ENCODE measurements at places on chromosomes 7 and 10.

DNA sequence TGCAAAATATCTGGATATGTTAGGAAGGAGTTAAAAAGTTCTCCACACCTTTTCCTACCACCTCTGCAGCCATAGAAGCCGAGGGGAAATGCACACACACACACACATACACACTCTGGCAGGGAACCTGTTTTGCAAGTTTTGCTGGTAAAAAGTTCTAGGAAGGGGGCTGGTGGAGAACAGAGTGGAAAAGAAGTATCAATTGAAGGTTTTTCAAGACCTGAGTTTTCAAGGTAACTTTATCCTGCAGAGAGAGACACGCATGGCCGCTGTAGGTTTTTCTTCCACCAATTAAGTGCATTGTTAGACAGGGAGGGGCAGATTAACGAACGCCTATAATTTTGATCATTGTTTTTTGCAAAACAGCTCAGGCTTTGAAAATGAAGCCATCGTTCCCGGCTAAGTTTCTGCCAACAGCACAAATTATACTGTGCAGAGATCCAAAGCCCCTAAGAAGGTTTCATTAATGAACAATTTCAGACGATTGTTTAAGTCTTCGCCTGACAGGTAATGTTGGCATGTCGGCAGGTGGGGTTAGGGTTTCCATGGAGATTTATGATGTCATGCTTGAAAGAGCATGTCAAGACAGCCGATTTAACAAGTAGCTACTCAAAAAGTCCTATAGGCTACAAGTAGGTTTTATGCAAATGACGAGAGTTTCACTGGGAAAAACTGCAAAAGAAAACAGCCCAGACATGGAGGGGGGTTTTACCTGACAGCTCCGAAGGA lies 29.7 kb downstream of the KIAA1217 start:
- no peak for DNase-seq

DNA sequence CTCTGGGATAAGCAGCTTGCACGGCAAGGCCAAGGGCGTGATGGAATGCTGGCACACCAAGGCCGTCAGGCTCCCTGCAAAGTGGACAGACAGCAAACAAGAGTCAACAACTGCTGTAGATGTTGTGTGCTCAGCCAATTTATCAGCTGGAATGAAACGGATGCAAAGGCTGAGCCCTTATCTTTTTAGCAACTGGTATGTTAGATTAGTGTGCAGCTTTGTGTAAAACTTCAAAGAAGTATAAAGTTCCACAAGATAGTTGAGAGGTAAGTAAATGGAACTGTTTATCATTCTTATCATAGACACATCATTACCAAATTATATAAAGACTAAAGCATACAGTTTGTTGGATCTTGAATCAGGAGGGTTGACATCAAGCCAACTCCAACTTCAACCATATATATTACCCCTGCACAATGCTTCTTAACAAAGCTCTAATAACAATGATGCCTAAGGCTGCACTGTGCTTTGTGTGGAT lies 289.0 kb downstream of the TNS3 start:
- DNase-seq, result no peak

DNA sequence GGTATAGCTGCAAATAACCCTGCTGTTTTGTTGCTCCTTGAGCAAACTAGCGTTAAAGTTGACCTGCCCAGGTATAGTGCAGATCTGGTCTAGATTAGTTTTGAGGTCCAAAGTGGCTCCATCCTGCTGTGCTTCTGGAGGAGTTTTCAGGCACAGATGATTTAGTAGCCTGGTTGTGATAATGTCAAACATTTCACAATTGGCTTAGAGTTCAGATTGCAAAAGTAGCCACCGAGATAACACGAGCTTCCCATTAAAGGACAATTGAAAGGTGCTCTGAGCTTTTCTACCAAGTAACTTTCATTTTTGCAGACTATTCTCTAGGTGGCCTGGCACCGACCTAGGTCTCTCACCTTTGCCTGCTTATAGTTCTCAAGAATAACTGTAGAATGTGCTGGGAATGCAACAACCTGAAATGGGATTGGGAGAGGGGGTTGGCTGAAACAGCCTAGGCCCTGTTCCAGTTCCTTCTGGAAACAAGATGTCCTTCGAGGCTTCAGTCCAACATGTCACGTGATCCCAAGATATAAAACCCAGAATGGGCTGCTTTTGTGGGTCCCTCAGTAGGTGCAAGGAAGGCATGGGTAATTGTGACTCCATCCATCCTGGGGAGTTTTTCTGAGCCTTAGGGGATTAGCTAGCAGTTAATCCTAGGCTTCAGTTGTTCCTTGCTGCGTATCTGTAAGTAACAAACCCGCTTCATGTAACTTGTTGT lies 201.0 kb downstream of the CHRM2 start:
- DNase-seq, result no peak

- no peak for DNase-seq
Observed at GRCh38 chr7:156402255-156402654, 238.3 kb upstream of the RNF32 start.

DNA sequence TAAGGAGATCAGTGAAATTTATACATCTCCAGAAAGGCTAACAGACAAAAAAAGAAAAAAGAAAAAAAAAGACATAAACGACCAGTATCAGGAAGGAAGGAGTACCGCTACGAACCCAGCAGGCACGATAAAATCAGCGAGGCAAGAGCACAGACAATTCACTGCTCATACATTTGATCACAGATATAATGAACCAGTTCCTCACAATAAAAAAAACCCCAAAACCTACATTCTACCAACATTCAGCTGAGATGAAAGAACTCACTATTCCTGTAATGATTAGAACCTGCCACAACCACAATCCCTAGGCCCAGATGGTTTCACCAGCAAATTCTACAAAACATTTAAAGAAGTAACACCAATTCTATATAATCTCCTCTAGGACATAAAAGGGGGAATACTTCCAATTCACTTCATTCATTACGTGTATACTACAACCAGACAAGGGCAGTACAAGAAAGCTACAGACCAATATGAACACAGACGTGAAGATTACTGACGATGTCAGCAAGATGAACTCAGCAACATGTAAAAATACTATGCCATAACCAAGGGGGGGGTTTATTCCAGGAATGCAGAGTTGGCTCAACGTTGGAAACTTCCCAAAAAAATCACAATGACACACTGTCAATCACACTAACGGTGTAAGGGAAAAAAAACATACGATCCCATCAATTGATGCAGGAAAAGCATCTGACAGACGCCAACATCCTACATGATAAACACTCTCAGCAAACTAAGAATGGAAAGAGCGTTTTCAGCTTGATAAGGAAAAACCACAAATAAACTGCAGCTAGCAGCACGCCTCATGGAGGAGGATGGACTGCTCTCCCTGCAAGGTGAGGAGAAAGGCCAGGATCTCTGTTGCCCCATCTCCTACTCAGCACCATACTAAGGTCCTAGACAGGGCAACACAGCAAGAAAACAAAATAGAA lies 256.2 kb downstream of the ELFN1 start:
- no peak for DNase-seq

DNA sequence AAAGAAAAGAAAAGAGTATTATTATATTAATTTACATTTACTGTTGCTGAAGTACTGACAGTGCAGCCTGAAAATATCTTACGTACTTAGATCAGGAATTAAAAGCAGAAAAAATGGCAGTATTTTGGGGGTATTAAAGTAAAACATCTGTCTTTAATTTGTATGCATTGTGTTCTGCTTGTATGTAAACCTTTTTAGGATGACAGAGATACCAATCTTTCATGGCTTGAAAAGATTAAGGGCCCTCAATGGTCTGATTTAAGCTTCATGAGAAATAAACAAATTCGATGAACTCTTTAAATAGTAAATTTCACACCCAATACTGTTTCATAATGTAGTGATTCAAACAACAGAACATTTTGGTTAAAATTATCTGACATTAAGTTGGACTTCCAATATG lies 116.3 kb downstream of the MLLT10 start:
- no peak for DNase-seq

- no peak for DNase-seq
Observed at GRCh38 chr10:118799777-118800176, 45.0 kb upstream of the CACUL1 start.

DNA sequence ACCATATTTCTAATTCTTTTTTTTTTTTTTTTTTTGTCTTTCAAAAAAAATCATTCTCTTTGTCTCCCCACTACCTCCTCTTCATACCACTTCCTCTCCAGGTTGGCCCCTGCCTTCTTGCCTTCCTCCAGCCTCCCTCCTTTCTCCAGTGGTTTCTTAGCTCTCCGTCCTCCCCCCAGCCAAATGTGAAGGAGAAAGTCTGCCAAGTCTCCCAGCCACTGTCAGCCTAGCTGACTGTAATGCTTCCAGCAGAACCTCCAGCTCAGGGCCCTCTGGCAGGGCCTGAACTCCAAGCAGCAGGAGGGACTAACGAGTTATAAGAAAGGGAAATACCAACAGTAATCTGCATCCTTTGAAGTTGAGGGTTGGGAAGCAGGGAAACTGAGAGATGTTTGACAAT lies 35.5 kb upstream of the BICC1 start:
- DNase-seq, result no peak

DNA sequence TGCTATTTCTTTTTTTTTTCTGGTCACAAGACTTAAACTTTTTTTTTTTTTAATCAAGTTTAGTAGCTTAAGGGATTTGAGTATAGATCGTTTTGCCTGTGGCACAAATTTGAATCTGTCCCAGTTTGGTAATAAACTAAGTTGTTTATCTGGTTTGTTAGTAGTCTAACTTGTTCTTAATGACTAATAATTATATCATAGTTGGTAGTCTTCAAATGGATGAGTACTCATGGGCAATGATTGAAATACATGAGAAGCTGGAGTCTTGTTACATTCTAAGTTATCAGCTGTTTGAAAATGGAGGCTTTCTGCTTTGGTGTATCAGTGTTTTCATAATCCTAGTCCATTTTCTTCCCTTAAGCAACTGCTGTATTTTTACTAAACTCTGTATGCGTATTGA lies 12.3 kb downstream of the BTAF1 start:
- DNase-seq, result no peak

GRCh38 chr10:109862041-109862440 lies 61.3 kb downstream of the XPNPEP1 start:
- DNase-seq, result no peak

GRCh38 chr7:55190511-55191160 lies 171.8 kb downstream of the EGFR start:
- no peak for DNase-seq

DNA sequence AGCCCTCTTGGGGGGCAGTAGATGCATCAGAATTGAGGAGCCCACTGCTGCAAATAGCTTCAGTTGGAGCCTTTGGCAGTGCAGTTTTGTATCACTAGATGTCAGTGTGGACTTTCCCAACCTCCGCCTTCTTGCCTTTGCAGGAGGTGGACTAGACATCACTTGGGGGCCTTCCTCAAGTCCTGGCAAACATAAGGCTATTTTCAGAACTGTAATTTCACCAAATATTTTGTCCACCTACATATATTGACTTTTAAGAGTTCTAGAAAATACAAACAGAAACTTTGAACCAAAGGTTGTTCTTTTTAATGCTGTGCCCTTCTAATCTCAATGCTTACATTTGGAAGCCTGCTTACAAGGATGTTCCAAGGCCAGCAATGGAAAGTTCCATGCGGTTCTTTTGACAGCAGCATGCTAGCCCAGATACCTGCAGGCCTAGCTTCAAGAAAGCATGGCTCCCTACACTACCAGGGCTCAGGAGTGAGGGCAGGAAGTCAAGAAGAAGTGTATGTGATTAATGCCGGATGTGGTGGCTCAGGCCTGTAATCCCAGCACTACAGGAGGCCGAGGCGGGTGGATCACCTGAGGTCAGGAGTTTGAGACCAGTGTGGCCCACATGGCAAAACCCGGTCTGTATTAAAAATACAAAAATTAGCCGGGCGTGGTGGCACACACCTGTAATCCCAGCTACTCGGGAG lies 8.0 kb upstream of the ZNRF2 start:
- no peak for DNase-seq

GRCh38 chr7:17185690-17186070 lies 112.8 kb upstream of the AHR start:
- no peak for DNase-seq

DNA sequence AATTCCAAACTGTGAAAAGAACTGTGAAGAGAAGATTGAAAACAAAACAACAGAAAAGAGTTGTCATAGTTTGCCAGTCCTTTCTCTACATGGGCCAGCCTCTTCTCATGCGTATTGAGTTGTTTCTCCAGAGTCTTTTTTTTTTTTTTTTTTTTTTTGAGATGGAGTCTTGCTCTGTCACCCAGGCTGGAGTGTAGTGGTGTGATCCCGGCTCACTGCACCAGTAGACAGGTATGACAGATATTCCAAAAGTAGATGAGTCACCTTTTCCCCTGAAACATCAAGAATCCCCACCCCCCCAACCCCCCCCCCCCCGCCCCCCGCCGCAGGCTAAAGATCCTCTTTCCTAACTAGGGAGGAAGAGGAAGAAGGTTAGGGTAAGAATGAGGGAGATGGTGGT lies 15.6 kb upstream of the KMT2C start:
- DNase-seq, result no peak

GRCh38 chr10:87706731-87707130 lies 47.1 kb downstream of the PAPSS2 start:
- no peak for DNase-seq

DNA sequence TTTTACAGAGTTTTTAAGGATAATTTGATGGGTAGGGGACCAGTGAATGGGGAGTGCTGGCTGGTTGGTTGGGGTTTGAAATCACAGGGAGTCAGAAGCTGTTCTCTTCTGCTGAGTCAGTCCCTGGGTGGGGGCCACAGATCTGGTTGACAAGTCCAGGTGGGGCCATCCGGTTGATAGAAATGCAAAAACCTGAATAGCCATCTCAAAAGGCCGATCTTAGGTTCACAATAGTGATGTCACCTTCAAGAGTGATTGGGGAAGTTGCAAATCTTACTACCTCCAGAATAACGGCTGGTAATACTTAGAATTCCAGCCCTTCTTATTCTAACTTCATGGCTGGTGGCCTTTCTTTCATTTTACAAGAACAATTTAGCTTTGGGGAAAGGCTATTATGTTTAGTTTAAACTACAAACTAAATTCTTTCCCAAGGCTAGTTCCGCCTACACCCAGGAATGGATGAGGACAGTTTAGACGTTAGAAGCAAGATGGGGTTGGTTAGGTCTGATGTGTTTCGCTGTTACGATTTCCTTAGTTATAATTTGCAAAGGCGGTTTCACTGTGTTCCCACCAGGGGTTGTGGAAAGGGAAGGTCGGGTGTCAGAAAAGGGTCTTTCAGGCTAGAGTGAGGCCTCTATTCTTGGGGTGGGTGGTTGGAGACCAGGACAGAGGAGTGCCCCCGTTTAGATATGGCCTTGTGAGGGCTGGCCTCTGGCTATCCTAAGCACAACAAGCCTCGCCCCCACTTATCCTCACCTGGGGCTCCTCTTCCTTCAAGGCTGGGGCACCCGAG lies 27.4 kb downstream of the IFT22 start:
- no peak for DNase-seq

GRCh38 chr10:130038611-130039109 lies 72.0 kb downstream of the C10orf143 start:
- no peak for DNase-seq

- DNase-seq, result no peak
Observed at GRCh38 chr10:88110355-88110754, 246.9 kb downstream of the PTEN start.

- no peak for DNase-seq
Observed at GRCh38 chr7:65002972-65003585, 3.4 kb downstream of the ERV3-1 start.

DNA sequence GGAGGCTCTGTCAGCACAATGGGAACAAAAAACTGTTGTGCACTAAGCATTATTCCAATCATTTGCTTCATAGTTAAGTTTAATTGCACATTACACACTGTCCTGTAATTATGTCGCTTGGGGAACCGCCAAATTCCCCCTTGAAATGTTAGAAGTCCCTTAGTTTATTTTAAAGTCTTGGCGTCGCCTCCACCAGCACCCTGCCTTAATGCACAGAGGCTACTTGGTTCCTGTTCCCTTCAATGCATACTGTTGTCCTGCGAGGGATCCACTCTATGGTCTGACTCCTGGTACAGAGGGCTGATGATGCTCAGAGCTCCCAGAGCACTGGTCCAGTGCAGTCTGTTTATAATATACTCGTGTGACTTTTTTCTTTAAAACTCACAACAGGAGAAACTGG lies 330.7 kb downstream of the ELMO1 start:
- DNase-seq, result no peak

Measured in NCI-H510A (cell line).